ENCODE measurements at places on chromosomes 3 and 15. TPM values are rescaled to one million over a fixed set of nuclear protein-coding genes. Genes with fewer than 3 reads are reported as not detected.

DNA sequence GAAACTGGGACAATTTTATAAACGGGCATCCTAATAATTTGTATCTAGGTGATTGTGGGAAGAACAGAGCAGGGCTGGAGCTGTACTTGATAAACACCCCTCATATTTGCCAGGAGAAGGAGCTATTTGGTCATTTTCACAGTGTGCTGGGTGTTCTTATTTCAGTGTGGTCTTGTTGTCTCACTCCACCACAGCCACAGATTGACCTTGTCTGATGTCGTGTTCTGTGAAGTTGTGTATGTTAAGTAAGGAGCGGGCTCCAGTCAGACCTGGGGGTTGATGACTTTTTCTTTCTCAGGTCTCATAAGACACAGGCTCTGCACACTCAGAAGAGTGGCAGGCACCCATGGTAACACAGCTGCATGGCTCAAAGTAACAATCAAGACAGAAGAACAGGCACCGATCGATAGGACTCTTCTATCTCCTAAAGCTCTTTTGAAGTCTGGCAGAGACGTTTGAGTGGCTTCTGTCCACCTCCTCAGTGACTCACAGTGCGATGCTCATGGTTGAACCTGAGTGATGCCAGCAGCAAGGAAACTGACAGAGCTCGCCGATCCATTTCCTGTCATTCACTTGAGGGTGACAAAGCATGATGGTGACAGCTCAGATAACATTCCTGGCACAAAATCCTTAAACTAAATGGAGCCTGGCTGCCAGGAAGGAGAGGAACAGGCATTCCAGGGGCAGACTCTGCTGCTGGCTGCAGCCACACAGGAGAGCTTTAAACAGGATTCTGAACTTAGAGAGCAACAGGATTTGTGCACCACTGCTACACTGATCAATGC lies 20.8 kb downstream of the DPH3 start:
- no peak overlapping the region for H3K27ac ChIP-seq
- no peaks in the 10 kb centered on the region for H3K36me3 ChIP-seq
- no peak for DNase-seq

DNA sequence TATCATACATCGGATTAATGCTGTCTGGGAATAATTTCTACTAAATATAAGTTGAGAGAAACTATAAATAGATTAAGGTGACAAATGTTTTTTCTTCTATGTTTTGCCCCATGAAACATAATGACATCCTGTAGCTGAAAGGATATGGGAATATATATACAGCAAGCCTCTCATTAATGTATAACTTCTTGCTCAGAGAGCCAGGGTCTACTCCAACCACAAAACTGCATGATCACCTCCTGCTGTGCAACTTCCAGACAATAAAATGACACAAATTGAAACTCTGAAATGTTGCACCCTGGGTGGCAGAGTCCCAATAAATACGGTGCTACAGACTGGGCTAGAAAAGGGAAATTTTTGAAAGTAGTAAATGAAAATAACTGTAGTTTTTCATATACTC lies 571.9 kb upstream of the CBLB start:
- no peak overlapping the region for H3K27ac ChIP-seq
- no peak overlapping the region for H3K4me3 ChIP-seq
- no peaks in the 10 kb centered on the region for H3K27me3 ChIP-seq
- DNase-seq: no peak
- H3K36me3 ChIP-seq: no peaks in the 10 kb centered on the region

DNA sequence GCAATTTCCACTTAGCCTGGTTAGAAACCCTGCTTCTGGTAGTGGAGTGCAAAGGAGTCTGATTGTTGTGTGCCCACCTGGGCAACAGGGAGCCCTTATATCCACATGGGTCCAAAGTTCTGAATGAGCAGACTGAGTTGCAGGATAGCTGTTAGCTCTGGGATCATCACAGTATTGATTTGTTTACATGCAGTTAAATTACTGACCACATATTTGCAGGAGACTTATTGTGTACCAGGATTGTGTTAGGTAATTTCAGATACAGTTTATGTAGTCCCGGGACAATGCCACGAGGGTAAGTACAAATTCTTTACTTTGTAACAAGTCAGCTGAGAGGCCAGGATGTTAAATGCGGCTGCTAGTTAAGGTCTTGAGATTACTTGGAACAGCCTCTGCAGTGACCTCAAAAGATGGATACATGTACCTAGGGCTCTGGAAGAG lies 18.8 kb downstream of the ARHGEF26 start:
- no peak for DNase-seq
- H3K27me3 ChIP-seq: no peaks in the 10 kb centered on the region
- no peaks in the 10 kb centered on the region for H3K4me1 ChIP-seq
- H3K27ac ChIP-seq: no peak overlapping the region

DNA sequence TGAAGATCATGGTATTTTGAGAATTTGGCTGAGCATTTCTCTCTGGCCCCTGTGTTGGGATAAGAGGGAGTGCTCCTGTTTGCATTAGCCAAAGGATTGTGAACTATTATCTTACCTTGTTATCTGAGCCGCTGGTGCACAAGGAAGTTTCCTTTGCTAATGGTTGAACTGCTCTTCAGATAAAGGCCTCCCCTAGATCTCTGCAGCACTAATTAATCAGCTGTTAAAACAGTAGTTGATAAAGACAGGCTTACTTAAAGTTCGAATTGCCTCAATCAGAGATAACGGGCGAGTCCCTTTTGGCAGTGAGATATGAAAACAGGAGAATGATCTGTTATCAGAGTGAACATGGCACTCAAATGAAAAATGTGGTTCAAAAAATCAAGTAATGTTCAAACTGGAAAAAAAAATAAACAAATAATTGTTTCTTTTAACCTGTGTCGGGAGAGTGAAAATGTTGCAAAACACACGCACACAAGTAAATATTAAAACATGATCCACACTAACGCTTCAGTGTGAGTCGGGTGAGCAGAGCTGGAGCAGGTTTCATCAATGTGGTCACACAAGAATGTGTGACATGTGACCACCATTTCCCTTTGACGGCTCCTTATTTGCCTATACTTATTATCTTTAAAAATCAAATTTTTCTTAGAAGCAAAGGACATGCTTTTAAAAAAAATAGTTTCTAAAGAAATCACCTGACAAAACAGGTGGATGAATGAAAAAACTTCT lies 469.1 kb downstream of the SOX2 start:
- DNase-seq: no peak

GRCh38 chr15:92168066-92168683 lies 225.5 kb upstream of the ST8SIA2 start:
- no peaks in the 10 kb centered on the region for H3K4me1 ChIP-seq
- H3K27ac ChIP-seq: no peak overlapping the region
- H3K36me3 ChIP-seq: no peaks in the 10 kb centered on the region

DNA sequence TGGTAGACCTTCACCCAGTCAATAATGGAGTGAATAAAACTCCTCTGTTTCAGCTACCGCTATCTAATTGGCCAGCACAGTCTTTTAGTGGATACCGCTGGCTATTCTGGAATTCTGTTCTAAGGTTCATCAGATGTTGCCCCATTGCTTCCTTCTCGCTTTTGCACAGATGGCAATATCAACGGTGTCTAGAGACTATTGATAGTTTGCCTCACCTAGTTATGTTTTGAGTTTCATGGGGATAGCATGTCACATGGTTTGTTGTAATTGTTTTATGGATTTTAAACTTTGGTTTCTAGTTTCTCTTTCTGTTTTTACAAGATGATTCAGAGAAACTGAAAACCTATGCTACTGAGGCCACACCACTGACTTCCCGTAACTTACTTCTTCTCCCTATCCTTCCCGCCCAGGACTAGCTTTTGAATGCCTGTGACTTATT lies 2.0 kb downstream of the XRN1 start:
- peak overlapping the region; percentile 99 for H3K27ac ChIP-seq
- no peaks in the 10 kb centered on the region for H3K4me1 ChIP-seq
- no peaks in the 10 kb centered on the region for H3K36me3 ChIP-seq
- DNase-seq: no peak

DNA sequence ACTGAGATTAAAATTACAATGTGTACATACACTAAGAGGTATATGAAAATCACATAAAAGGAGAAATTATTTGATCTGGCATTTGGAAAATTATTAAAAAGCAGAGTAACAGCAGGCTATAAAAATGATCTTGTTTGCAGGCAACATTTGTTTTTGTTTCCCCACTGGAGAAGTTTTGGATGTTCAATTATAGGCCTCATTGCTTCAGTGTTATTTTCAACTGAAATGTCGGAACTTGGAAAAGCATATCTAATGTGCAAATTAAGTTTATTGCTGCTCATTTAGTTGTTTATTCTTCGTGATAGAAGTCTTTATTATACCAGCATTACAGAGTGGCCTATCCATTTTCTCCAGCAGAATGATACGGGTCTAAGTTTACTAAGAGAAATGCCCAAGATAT lies 263.3 kb downstream of the CNTN6 start:
- DNase-seq: no peak
- no peaks in the 10 kb centered on the region for H3K27me3 ChIP-seq
- H3K4me3 ChIP-seq: no peak overlapping the region
- H3K36me3 ChIP-seq: no peaks in the 10 kb centered on the region

DNA sequence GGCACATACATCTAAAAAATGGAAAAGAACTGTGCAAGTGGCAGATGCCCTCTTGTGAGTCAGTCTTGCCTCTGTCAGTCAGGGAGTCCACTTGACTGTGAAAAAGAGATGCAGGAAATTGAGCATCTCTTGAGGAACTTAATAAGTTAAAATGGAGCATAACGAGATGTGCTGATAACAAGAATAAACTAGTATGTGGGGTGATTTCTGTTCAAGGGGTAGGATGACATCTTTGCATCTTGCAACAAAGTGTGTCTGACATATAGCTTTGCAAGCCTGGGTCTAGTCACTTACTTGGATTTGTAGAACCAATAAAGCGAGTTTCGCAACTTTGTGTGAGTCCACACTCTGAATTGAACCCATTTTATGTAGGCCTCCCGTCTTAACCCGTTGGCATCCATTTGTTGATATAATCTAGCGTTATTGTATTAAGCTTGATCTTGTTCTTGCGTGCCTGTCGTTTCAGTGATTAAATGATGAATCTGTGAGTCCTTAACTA lies 2.2 kb downstream of the USP3 start:
- peak overlapping the region; percentile 98 for H3K27ac ChIP-seq
- H3K36me3 ChIP-seq: no peaks in the 10 kb centered on the region
- DNase-seq: no peak
- H3K4me3 ChIP-seq: peak overlapping the region; percentile 93
- H3K4me1 ChIP-seq: peaks cover 69% of the 10 kb centered on the region
- no peaks in the 10 kb centered on the region for H3K27me3 ChIP-seq

DNA sequence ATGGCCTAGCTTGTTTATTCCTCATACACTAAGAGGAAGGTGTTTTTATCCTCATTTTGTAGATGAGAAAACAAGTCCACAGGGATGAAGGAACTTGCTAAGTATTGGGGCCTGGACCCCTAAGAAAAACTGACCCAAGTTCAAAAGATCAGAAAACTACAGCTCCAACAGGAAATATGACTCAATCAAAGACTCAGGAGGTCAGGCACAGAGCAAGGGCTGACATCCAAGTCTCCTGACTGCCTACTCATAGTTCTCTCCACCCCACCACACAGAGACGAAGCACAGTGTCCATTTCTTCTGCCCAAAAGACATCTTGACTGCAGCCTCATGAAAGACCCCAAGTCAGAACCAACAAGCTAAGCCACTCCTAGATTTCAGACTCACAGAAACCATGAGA lies 26.9 kb upstream of the TPM1 start:
- no peak overlapping the region for H3K27ac ChIP-seq
- no peaks in the 10 kb centered on the region for H3K4me1 ChIP-seq
- no peaks in the 10 kb centered on the region for H3K36me3 ChIP-seq
- H3K4me3 ChIP-seq: no peak overlapping the region
- no peak for DNase-seq
- no peaks in the 10 kb centered on the region for H3K27me3 ChIP-seq

GRCh38 chr3:114624571-114625181 lies 330.8 kb downstream of the TIGIT start:
- no peaks in the 10 kb centered on the region for H3K36me3 ChIP-seq
- H3K27ac ChIP-seq: peak overlapping the region; percentile 55
- peaks cover 9% of the 10 kb centered on the region for H3K4me1 ChIP-seq
- no peaks in the 10 kb centered on the region for H3K27me3 ChIP-seq
- H3K4me3 ChIP-seq: no peak overlapping the region

GRCh38 chr15:92617549-92618520 lies 37.7 kb downstream of the FAM174B start:
- H3K36me3 ChIP-seq: no peaks in the 10 kb centered on the region
- H3K4me3 ChIP-seq: no peak overlapping the region
- no peaks in the 10 kb centered on the region for H3K27me3 ChIP-seq
- no peaks in the 10 kb centered on the region for H3K4me1 ChIP-seq
- peak; percentile 80 for DNase-seq

- no peaks in the 10 kb centered on the region for H3K27me3 ChIP-seq
- no peaks in the 10 kb centered on the region for H3K36me3 ChIP-seq
- H3K27ac ChIP-seq: no peak overlapping the region
- peak; percentile 46 for DNase-seq
Observed at GRCh38 chr15:31223478-31224350, 102.9 kb upstream of the KLF13 start.

- H3K27ac ChIP-seq: peak overlapping the region; percentile 38
- no peaks in the 10 kb centered on the region for H3K27me3 ChIP-seq
- H3K36me3 ChIP-seq: no peaks in the 10 kb centered on the region
- H3K4me3 ChIP-seq: no peak overlapping the region
- no peak for DNase-seq
Observed at GRCh38 chr15:63950911-63951481, 95.3 kb downstream of the DAPK2 start.

GRCh38 chr3:185822221-185823000 lies 2.4 kb downstream of the IGF2BP2 start:
- H3K4me3 ChIP-seq: peak overlapping the region; percentile 92
- no peak overlapping the region for H3K27ac ChIP-seq
- H3K4me1 ChIP-seq: peaks cover 10% of the 10 kb centered on the region
- no peak for DNase-seq

DNA sequence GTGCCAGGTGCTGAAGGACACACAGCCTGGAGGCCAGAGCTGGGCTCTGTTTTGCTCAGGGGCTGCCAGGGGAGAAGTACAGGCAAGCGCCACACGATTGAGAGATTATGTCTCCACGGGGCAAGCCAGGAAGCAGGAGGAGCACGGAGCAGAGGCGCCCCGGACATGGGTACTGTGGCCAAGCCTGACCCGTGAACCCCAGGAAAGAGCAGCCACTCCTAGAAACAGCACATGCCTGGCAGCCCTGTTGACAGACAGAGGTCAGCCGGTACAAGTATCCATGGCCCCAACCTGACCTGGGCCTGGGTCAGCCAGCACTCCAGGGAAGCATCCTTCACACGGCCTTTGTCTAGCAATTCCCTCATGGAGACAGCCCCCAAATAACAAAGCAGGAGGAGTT lies 89.4 kb downstream of the ADAMTS17 start:
- peak; percentile 36 for DNase-seq
- no peak overlapping the region for H3K4me3 ChIP-seq
- no peaks in the 10 kb centered on the region for H3K36me3 ChIP-seq
- H3K4me1 ChIP-seq: no peaks in the 10 kb centered on the region

- H3K27me3 ChIP-seq: no peaks in the 10 kb centered on the region
- H3K27ac ChIP-seq: peak overlapping the region; percentile 4
- H3K36me3 ChIP-seq: no peaks in the 10 kb centered on the region
Observed at GRCh38 chr3:159929171-159930141, 59.2 kb upstream of the IL12A start.

TEX9 gene
- 26.4 TPM for total RNA-seq

BTD gene
- total RNA-seq: 67.8 TPM

ACAD11 gene
- total RNA-seq: 117 TPM

CEP70 gene
- total RNA-seq: 11.2 TPM

GABRB3 gene
- 1.7 TPM for total RNA-seq

RARRES1 gene
- 11.6 TPM for total RNA-seq

NDN gene
- 9.9 TPM for total RNA-seq

CCR3 gene
- not detected for total RNA-seq

SLC2A2 gene
- total RNA-seq: 2.5 TPM

MYLK gene
- total RNA-seq: 81.3 TPM

C3orf22 gene
- not detected for total RNA-seq

SNTN gene
- total RNA-seq: not detected

PLEKHO2 gene
- 8.7 TPM for total RNA-seq

HYAL3 gene
- total RNA-seq: 3.0 TPM

ACAN gene
- total RNA-seq: not detected

CORO2B gene
- total RNA-seq: 2.2 TPM

Measured in Peyer's patch (tissue), 4 donors.